ENCODE measurements at places on chromosomes 4 and X.
A peak's percentile ranks its signal among the peaks of the same experiment; 100 is the strongest.

GRCh38 chrX:68180579-68180978 lies 252.7 kb downstream of the OPHN1 start:
- DNase-seq, result no peak

DNA sequence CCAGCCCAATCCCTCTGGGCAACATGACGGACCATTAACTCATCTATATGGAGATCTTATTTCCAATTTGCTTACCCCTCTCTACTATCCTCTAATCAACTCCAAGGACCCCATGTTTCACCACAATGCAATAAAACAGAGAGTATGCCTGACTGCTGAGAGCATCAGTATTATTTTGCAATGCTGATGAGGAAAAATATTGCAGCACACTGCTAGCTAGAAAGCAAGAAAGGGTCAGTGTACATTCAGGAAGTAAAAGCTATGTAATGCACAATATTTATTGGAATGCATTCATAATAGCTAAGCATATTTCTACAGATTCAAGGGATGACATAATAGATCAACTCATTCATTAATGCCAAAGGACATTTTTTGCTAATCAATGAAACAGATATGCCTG lies 33.2 kb downstream of the ARAP2 start:
- DNase-seq, result no peak

GRCh38 chr4:23899565-23899964 lies 9.7 kb upstream of the PPARGC1A start:
- DNase-seq, result no peak

- no peak for DNase-seq
Observed at GRCh38 chr4:100707786-100708185, 190.0 kb upstream of the EMCN start.

- DNase-seq, result peak; percentile 21
Observed at GRCh38 chr4:3305610-3306371, 13.0 kb downstream of the RGS12 start.

DNA sequence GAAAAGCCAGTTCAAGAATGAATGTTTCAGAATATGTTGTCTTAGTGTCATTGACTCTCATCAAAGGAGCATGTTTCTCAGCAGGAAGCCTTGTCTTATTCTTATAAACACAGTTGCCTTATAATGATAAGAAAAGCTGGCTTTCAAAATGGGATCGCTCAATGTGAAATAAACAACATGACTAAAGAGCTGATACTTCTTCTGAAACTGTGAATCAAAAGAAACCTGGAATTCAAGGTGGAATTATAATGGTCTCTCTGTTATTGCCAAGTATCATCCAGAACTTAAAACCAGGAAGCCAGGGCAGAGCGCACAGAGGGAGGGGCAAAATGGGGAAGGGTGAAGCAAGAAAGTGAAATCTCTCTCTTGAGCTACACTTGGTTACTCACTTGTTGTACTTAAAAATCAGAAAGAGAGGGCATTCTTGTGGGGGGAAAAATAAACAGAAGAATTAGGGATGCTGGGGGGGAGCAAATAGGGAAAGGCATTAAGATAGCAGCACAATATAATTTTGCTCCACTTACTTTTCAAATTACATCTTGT lies 270.0 kb downstream of the MAPK10 start:
- DNase-seq, result no peak

DNA sequence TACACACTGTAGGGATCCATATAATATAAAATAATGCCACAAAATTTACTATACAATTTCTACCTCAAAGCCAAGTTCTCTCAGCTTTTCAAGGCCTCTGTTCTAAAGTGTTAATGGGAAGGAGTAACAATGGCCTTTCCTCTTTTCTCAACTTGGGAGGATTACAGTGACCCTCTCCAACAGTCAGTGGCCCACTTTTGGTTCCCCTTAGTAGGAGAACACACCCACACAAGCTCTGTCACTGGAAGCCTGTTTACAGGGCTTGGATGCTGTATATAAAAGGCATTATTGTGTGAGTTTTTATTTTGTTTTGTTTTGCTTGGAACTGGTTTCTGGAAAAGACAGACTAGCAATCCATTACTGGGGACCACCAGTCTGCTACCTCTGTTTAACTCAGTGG lies 1.8 kb downstream of the ARHGEF6 start:
- no peak for DNase-seq

DNA sequence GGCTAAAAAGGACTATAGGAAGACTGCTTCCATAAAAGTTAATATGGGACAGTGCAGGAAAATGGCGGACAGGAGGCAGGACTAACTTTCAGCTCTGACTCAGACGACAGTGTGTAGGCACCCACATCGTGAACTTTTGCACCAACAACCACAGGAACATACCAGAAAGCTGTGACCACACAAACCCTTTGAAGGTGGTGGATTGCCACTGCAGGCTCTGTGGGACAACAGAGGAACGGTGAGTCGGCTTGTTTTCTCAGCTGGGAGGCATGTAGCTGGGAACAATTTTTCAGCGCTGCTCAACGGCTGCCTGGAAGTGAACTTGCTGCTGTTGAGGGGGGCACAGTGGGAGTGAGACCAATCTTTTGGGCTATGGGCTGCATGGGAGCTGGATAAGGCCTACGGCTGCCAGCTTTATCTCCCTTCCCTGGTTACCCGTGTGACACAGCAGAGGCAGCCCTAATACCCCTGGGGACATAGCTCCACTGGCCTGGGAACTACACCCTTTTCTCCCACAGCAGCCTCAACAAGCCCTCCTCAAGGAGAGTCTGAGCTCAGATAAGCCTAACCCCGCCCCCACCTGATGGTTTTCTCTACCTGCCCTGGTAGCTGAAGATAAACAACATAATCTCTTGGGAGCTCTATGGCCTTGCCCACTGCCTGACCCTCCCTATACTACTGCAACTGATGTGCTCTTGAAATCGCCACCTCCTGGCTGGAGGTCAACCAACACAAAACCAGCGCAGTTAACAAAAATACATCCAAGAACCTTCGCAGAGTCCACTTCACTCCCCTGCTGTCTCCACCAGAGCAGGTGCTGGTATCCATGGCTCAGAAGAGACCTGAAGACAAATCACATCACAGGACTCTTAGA lies 1537.0 kb downstream of the C4orf33 start:
- no peak for DNase-seq

DNA sequence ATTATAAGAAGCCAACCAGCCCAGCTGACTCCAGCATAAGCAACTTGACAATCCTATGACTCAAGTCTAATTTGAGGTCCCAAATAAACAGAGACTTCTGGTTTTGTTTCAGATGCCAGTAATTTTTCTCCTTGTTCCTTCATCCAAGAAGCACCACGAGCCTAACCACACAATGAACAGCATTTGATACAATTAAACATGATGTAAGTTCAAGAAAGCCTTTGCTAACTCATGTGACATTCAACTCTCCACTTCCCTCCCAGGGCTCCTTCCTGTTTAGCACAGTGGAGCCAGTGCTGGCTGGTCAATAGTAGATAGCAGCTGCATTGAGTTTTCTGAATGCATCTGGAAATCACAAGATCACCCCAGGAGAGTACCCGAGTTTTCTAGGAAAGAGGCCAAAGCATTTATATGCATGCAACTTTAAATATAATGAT lies 206.3 kb downstream of the ARHGAP24 start:
- DNase-seq, result no peak

GRCh38 chr4:52164116-52164515 lies 113.0 kb downstream of the SPATA18 start:
- DNase-seq, result no peak

DNA sequence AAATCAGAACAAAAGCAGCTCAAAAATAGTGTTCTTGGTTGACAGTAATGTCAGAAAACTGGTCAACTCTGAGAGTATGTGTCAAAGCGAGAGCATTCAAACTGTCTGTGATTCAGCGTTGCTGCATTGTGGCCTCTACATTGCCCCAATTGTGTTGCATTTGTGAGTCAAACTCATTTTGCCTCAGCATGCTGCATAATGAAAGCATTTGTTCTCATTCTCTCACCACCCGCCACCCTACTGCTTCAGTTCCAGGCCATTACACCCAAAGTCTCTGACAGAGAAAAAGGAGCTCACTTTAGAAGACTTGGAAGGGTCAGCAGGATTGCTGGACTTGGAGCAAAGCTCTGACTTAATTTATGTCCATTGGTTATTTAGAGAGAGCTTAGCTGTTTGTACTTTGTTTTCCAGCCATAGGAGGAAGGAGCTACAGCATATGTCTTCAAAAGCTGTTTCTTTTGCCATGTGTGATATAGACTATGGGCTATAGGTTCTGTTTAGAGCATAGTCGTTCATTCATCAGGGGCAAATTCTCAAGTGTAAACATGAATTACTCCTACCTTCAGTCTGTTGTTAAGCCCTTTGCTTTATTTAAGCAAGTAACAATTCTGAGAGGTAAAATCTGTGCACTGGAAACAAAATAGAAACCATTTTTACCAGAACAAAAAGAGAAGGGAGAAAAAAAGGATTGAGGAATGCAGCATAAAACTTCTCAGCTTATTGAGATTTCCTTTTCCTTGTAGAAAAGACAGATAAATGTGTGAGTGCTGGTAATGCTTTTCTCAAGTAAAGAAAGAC lies 153.4 kb upstream of the ANK2 start:
- DNase-seq, result no peak

All from NCI-H2081 (cell line).